Sigmoid colon (tissue), 7 donors: ENCODE measurements at places on chromosomes 1 and 21. TPM values are rescaled to one million over a fixed set of nuclear protein-coding genes. Genes with fewer than 3 reads are reported as not detected.

SPRR2F gene
- not detected for total RNA-seq

GRCh38 chr1:64685217-64685616 is 59.7 kb upstream of the RAVER2 start:
- H3K27ac ChIP-seq = no peak overlapping the region
- no peaks in the 10 kb centered on the region for H3K27me3 ChIP-seq
- no peak for DNase-seq
- peaks cover 6% of the 10 kb centered on the region for H3K4me1 ChIP-seq
- H3K36me3 ChIP-seq = no peaks in the 10 kb centered on the region

DNA sequence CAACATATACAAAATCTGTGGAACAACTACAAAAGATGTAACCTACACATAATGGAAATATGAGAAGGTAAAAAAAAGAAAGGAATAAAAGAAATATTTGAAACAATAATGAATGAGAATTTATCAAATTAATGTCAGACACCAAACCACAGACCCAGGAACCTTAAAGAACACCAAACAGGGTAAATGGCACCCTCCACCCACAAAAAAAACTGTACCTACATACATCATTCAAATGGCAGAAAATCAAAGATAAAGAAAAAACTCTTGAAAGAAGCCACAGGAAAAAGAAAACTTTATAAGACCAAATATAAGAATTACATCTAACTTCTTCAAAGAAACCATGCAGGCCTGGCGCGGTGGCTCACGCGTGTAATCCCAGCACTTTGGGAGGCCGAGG is 54.0 kb downstream of the IL12RB2 start:
- H3K36me3 ChIP-seq = no peaks in the 10 kb centered on the region
- H3K27me3 ChIP-seq = no peaks in the 10 kb centered on the region
- H3K27ac ChIP-seq = no peak overlapping the region
- no peaks in the 10 kb centered on the region for H3K4me1 ChIP-seq
- DNase-seq = no peak

GRCh38 chr1:14598007-14598497 is 433 bp upstream of the KAZN start:
- H3K27me3 ChIP-seq = peaks cover 38% of the 10 kb centered on the region
- DNase-seq = no peak
- peak overlapping the region; percentile 25 for H3K4me3 ChIP-seq
- H3K27ac ChIP-seq = peak overlapping the region; percentile 57
- H3K36me3 ChIP-seq = no peaks in the 10 kb centered on the region

DNA sequence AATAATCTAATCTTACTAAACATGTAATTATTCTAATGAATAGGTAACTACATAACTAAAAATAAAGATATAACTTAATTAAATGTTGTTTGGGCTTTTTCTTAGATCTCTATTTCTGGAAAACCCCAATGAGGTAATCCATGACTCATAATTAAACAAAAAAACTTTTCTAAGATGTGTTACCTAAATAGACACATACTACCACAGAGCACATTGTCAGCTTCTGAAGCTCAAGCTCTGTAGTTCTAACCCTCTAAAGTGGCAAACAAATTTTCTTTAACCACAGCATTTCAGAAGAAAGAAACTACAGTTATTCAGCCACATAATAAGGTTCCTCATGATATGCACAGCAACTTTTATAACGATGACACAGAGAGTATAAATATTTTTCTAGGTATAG is 4.2 kb downstream of the OR6K3 start:
- no peaks in the 10 kb centered on the region for H3K36me3 ChIP-seq
- no peak for DNase-seq
- H3K27me3 ChIP-seq = no peaks in the 10 kb centered on the region
- no peak overlapping the region for H3K4me3 ChIP-seq
- H3K4me1 ChIP-seq = no peaks in the 10 kb centered on the region

- H3K4me3 ChIP-seq = no peak overlapping the region
- no peak for DNase-seq
- H3K27ac ChIP-seq = no peak overlapping the region
- peaks cover 79% of the 10 kb centered on the region for H3K36me3 ChIP-seq
- peaks cover 17% of the 10 kb centered on the region for H3K4me1 ChIP-seq
Measured at GRCh38 chr1:153642161-153642560, 8.3 kb downstream of the CHTOP start.

- H3K27me3 ChIP-seq = no peaks in the 10 kb centered on the region
- H3K4me3 ChIP-seq = no peak overlapping the region
- no peak for DNase-seq
- H3K27ac ChIP-seq = no peak overlapping the region
- H3K4me1 ChIP-seq = no peaks in the 10 kb centered on the region
- H3K36me3 ChIP-seq = no peaks in the 10 kb centered on the region
Measured at GRCh38 chr1:234647245-234647644, 37.3 kb upstream of the IRF2BP2 start.

DNA sequence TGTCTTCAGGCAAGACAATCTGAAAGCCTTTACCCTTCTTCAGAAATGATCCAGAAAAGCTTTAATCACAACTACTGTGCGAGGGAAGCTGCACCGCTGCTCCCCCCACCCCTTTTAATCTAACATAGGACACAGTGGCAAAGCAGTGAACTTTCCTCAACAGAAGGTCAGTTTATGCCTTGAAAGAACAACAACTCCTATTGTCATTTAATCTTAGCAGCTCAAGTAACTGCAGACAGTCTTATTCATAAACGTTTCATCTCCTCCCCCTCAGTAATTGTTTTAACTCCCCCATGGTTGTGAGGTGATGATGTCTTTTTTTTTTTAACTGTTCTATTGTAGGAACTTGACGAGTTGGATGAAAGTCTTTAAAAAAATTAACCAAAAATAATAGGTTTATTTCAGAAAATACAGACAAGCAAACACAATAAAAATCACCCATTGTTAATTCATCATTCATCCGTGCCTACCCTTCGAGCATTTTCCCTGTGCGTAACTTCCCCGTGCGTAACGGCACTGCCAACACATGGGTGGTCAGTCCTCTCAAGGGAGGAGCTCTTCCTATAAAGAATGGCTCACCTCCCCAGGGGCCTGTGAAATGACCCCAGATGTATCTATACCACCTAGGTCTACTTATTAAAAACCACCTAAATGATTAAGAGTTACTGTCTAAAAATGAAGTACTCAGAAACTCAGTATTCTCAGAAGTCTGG is 3.3 kb upstream of the ADAR start:
- H3K4me1 ChIP-seq = peaks cover 19% of the 10 kb centered on the region
- no peak overlapping the region for H3K4me3 ChIP-seq
- no peaks in the 10 kb centered on the region for H3K36me3 ChIP-seq
- H3K27ac ChIP-seq = no peak overlapping the region
- no peak for DNase-seq

GRCh38 chr1:53361541-53361961 is 33.7 kb upstream of the LRP8 start:
- DNase-seq = peak; percentile 41
- no peak overlapping the region for H3K27ac ChIP-seq
- H3K36me3 ChIP-seq = no peaks in the 10 kb centered on the region
- H3K4me1 ChIP-seq = no peaks in the 10 kb centered on the region
- H3K27me3 ChIP-seq = no peaks in the 10 kb centered on the region

GRCh38 chr1:68107771-68108170 is 57.3 kb upstream of the DIRAS3 start:
- no peaks in the 10 kb centered on the region for H3K27me3 ChIP-seq
- peaks cover 19% of the 10 kb centered on the region for H3K4me1 ChIP-seq
- DNase-seq = no peak
- H3K4me3 ChIP-seq = no peak overlapping the region
- H3K27ac ChIP-seq = no peak overlapping the region
- H3K36me3 ChIP-seq = no peaks in the 10 kb centered on the region

DNA sequence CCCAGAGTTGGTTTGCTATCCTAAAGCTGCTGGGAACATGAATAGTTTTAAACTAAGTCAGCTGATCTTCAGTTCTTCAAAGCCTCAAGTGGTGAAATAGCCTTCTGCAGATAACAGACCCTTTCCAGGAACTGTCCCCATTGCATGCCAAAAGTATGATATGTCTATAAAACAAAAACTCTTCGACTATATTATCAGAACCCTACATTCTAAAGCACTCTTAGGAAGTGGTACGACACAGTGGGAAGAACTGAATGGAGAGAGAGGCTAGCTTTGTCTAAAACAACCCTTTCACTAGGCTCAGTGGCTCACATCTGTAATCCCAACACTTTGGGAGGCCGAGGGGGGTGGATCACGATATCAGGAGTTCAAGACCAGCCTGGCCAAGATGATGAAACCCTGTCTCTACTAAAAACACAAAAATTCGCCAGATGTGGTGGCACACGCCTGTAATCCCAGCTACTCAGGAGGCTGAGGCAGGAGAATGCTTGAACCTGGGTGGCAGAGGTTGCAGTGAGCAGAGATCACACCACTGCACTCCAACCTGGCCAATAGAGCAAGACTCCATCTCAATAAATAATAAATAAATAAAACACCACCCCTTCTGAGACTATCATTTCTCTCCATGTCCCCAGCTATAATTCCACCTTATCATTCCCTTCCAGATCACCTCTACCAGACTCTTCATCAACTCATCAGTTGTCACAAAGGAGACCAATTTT is 2.2 kb upstream of the FRRS1 start:
- H3K36me3 ChIP-seq = no peaks in the 10 kb centered on the region
- DNase-seq = no peak
- no peak overlapping the region for H3K4me3 ChIP-seq
- H3K27ac ChIP-seq = no peak overlapping the region
- H3K4me1 ChIP-seq = peaks cover 19% of the 10 kb centered on the region
- H3K27me3 ChIP-seq = no peaks in the 10 kb centered on the region

- no peaks in the 10 kb centered on the region for H3K36me3 ChIP-seq
- no peak overlapping the region for H3K27ac ChIP-seq
- H3K4me1 ChIP-seq = peaks cover 5% of the 10 kb centered on the region
- H3K27me3 ChIP-seq = no peaks in the 10 kb centered on the region
Measured at GRCh38 chr1:191592039-191592438, 566.2 kb upstream of the RGS18 start.
